ENCODE measurements at places on chromosomes 3 and 15.

GRCh38 chr3:108208831-108209230 lies 13.4 kb downstream of the IFT57 start:
- no peak for DNase-seq

DNA sequence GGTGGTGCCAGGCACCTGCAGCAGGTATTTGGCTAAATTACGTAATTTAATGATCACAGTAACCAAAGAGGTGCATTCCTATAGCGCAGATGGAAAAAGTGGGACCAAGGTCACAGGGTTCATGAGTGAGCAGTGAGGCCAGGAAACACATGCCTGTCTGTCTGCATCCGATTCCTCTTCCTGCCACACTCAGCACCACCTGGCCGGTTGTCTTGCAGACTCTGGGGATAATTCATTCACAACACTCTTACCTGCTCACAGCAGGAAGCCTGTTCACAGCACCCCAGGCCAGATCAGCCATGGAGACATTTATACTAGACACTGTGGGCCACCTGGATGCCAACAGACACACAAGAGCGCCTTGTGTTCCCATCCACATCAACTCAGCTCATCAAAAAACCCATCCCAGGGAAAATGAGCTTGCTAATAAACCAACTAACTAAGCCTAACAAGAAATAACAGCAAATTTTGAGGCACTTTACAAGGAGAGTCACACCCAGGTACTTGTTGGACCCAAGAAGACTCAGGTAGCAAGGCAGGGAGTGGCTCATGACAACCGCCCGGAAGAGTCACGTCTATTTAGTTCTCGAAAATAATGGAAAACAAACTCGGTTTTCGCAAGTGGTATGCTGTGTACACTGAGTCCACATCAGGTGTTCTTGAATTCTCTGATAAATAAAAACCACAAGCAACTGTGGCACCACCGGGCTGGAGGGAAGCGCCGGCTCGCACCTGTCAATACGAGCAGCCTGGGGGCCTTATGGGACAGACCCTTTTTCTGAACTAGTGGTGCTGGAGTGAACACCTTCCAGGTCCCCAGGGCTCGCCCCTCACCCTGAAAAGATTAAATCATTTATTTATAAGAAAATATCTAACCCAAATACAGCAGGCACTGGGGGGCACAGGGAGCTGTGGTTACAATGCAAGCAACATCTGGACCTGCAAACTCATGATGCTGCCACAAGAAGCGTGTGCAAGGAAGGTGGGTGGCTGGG lies 40.5 kb downstream of the FAM174B start:
- DNase-seq = no peak

DNA sequence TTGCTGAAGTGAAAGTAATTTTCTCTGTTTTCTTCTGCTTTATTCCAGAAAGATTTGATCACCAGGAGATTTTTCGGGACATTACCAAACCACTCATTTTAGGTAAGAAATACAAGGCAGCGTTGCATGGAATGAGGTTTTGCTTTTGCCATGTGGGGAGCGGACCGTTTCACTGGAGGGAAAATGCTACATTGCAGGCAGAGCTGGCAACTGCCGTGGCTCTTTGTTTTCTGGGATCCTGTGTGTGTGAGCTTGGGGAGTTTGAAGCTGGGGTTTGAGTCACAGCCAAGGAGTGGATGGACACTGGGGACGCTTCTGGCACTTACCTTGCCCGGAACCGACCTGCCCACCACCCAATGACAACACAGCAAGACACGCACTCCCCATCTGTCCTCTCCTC lies 109.9 kb downstream of the APBA2 start:
- no peak for DNase-seq

GRCh38 chr3:155744010-155744625 lies 753 bp downstream of the PLCH1 start:
- DNase-seq = peak; percentile 23

- DNase-seq = no peak
These were observed 141.2 kb downstream of the SERPINI1 start for GRCh38 chr3:167876620-167877281.

GRCh38 chr3:88044411-88044810 lies 14.4 kb downstream of the CGGBP1 start:
- DNase-seq = no peak

DNA sequence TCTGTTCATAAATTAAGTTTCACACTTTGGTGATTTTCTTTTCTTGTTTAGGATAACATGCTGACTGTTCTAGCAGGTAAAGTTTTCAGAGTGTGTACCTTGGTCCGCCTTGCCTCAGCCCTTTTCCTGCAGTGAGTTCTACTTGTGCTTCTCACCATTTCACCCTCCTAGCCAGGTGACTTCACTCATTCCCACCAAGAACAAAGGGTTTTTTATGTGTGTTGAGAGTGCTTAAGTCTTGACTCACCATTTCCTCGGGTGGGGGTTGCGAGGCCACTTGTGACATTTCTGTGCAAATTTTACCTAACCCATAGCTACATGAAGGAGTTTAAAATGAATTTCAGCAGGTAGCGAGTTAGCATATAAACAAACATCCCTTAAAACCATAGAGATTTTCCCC lies 81.4 kb downstream of the C3orf38 start:
- DNase-seq = no peak

- no peak for DNase-seq
These were observed 10.5 kb downstream of the LRRK1 start for GRCh38 chr15:100929641-100930042.

DNA sequence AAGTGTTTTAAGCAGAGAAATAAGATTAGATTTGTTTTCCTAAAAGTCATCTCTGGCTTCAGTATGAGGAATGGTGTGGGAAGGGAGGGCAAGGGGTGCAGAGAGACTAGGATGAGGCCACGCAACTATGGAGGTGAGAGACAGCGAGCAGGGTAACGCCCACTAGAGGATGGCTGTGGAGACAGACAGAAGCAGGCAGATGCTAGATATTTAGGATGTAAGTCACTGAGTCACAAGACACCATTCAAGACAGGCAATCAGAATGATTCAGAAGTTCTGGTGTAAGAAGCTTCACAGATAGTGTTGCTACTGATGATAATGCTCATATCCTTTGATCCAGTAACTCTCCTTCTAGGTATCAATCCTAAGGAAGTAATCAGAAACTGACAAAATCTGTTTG lies 19.1 kb downstream of the HSPBAP1 start:
- DNase-seq = no peak

DNA sequence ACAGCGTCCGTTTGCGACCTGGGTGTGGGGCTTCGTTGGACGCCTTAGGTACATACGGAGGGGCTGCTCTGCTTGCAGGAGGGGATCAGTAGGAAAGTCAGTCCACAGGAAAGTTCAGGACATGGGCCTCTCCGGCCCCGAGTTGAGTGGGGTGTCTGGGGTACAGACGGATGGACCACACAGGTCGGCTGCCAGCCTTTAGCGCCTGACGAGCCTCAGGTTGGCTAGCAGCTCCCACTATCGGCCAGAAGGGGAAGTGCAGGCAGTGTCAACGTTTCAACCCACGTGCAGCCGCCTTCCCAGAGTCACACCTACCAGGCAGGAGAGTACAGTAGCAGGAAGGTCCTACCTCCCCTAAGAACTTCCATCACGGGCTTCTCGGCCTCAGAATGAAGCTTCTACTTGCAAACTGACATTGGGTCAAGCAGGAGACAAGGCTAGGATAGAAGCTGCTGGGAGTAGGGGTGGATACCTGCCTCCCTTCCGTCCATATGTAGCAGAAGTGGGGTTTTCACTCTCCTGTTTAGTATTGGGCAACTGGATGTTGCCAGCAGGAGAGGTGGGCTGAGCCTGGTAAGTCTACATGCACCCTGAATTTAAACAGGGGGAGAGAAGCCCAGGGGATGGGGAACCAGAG lies 1.8 kb upstream of the SCN5A start:
- DNase-seq = peak; percentile 63

GRCh38 chr3:4994144-4994730 lies 15.0 kb downstream of the BHLHE40 start:
- DNase-seq = no peak

- no peak for DNase-seq
These were observed 2.3 kb upstream of the DLL4 start for GRCh38 chr15:40926659-40927494.

DNA sequence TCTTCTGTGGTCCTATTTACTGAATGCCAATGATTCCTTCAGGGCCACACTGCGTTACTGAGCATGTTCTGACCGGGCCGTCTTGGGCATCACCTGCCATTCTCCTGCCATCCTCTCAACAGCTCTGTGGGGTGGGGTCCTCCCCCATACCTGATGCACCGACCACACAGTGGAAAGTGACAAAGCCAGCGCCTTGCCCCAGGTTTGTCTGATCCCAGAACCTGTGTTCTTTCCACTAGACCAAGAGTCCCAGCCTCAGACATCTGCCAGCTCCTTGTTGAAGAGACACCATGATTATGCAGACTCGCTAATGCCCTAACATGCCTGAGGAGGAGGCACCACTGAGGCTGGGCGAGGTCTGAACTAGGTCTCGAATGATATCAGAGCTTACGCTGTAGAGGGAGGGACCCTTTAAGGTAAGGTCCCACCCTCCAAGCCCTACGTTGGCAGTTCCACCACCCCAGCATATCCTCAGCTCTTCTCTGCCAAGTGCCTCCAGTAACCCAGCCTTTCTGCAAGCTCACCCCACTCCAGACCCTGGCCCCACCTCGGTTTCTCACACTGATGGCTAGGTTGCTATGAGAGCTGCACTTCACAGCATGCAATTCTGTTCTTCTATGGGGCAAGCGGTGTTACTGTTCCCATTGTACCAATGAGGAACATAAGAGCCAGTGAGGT lies 29.8 kb upstream of the PLXNA1 start:
- DNase-seq = no peak

- no peak for DNase-seq
These were observed 9.2 kb upstream of the MME start for GRCh38 chr3:155070932-155071387.

DNA sequence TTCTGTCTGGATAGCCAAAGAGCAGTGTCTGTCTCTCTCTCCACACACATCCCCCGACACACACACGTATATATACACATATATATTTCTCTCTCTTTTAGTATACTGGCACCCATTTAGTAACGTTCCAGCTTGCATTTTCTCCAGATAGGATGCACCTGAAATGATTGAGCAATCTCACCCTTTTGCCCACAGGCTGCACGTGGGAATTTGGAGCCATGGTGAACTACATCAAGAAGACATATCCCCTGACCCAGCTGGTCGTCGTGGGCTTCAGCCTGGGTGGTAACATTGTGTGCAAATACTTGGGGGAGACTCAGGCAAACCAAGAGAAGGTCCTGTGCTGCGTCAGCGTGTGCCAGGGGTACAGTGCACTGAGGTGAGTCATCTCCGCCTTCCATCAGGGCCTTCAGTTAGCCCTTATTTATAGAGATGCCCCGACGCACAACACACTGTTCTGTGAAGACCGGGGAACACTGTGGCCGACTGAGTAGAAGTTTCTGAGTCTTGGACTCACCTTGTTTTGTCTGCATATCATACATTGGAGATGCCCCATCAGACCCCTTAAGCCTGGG lies 45.7 kb downstream of the RLBP1 start:
- no peak for DNase-seq

DNA sequence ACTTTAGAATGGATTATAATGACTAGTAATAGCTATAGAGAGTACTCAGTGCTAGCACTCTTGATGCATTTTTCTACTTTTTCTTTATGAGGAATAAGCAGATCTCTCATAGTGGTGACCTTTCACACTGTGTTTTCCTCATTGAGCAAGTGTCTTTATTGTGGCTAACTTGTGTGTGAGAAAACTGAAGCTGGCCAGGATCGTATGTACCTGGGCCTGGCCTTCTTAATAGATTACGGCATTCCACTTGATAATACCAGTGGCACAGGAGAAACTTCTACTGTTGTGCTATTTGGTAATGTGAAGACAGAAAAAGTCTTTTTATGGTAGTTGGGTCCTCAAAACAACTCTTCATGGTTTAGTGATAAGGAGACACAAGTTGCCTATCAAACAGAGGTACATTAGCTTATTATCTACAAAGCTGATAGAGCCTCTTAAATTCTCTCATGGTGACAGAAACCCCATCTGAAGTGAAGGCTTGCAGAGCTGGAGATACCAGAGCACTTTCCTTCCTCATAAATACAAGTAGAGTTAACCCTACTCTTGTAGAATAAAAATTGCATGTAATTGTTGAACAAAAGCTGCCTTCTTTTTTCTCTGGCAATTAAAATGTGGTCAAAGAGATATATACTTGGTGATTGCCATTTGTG lies 64.6 kb downstream of the LYSMD4 start:
- DNase-seq = no peak

- no peak for DNase-seq
These were observed 88.7 kb downstream of the ARNT2 start for GRCh38 chr15:80492874-80493273.

All from CD4-positive, alpha-beta T cell treated with Interleukin-15 for 1 hour (primary cell).